Cardiac muscle cell (in vitro differentiated cells and primary cell): ENCODE measurements at places on chromosomes 5 and 9.

DNA sequence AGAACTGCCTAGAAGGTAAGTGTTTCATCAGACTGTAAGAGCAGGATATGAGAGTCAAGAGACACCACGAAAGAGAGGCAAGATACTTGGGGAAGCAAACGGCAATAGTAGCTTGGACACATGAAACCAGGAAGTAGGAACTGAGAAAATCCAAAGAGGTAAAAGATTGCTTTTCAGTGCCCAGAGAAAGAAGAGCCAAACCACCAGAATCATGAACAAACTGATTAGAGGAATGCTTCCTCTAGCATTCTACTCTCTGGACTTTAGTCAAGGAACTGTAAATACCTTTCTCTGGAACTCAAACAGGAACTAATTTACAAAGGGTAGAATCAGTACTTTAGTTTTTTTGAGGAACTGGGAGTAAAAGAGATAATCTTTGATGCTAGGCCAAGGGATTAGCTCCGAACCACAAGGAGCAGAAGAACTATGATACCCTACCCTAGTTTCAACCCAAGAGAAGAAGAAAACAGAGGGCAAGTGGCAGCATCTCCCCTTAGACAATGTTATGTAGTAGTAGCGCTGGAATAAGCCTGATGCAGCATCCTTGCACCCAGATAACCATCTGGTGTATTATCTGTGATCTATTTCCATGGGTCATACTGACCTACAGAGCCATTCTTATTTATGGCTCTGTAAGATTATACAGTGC is 41.3 kb downstream of the EFCAB9 start:
- DNase-seq = peak; percentile 30

- no peak for DNase-seq
These were observed 118.6 kb upstream of the DAB2 start for GRCh38 chr5:39543335-39543734.

- no peak for DNase-seq
These were observed 265.0 kb downstream of the MARCHF11 start for GRCh38 chr5:15914638-15915037.

- no peak for DNase-seq
These were observed 73.3 kb downstream of the SLCO4C1 start for GRCh38 chr5:102222772-102223171.

GRCh38 chr5:4855036-4855435 is 285.1 kb upstream of the ADAMTS16 start:
- no peak for DNase-seq

- DNase-seq = no peak
These were observed 137.4 kb upstream of the DMAC1 start for GRCh38 chr9:7936996-7937395.

DNA sequence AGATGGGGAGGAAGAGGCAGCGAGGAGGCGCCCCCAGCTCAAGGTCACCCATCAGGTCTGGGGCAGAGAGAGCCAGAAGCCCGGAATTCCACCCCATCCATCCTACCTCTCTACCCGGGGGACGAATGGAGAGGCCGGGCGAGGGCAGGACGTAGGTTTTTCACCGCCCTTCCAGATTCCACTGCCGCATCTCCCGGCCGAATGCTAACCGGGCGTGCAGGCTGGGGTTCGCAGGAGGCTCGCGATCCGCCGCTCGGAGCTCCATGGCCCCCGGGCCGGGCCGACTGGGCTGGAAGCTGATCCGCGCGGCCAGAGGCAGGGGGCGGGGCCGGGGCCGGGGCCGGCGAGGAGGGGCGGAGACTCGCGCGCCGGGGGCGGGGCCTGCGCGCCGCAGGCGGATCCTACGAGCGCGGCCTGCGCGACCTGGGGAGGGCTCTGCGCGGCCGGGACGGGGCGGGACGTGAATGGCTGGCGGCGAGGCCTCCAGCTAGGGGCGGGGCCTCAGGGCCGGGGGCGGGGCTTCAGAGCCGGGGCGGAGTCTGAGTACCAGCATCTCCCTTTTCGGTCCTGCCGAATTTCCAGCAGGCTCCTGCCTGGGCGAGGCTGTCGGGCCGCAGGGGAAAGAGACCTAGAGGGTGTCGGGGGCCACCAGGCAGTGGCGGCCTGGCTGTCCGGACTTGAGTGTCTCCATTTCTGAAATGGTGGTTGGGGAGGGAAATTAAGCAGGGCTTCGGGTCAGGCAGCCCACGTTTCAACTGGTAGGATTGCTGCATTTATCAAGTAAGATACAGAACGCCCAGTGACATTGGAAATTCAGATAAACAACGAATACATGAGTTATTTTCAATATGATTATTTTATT is at the start of gene ST6GALNAC4:
TSS of gene ST6GALNAC4 (minus strand) at position 322 of the 862 bp plus-strand sequence. CDS start 622 bp downstream, outside the sequence.
- DNase-seq = peak; percentile 95

DNA sequence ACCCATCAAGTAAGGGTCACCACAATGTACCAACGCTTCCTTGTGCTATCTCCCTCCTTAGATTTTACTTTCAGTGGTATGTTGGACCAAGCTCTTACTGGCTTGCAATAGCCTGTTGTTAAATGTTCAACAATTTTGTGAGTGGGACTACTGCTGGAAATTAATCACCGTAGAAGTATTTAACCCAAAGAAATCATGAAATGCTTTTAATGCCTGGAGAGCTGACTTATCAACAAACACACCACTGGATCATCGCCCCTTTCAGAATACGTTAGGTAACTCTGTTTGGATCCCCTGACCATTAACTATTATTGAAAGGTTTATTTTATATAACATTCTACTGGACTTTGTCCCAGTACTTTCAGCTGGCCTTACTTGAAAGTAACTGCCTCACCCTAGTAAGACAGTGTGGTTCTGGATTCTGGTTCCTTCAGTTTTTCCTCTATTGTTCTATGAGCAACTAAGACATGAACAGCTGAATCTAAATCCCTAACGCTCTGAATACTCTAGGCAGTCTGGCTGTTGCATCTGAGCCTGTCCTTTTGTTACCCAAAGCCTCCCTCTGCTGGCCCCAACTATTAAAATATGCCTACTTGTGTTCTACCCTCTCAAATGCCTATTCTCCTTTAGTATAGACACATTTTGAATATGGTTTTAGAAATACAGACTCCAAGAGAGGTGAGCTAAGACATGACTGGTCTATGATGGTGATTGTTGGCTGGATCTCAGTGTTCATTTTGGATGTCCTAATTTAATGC is 1203.4 kb upstream of the DMAC1 start:
- DNase-seq = peak; percentile 59

- DNase-seq = no peak
These were observed 11.4 kb upstream of the GRIN1 start for GRCh38 chr9:137127301-137128157.

- DNase-seq = no peak
These were observed 57.3 kb upstream of the WWC1 start for GRCh38 chr5:168234133-168234532.

DNA sequence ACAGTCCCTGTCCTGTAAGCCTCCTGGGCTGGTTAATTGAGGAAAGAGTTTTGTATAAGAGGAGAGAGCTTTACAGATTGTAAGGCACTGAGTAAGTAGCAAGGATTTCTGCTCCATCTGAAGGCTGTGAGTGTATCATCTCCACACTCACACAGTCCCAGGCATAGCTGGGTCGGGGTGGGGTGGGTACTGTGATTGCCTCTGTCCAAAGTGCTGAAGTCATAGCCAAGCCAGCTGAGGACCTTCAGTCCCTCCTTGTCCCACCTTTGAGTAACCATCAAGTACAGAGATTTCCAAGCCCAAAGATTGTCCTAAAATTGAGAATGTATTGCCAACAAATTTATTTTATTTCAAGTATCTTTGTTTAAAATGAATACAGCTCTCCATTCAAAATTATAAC is 5.5 kb upstream of the DNAJB5 start:
- DNase-seq = peak; percentile 88

DNA sequence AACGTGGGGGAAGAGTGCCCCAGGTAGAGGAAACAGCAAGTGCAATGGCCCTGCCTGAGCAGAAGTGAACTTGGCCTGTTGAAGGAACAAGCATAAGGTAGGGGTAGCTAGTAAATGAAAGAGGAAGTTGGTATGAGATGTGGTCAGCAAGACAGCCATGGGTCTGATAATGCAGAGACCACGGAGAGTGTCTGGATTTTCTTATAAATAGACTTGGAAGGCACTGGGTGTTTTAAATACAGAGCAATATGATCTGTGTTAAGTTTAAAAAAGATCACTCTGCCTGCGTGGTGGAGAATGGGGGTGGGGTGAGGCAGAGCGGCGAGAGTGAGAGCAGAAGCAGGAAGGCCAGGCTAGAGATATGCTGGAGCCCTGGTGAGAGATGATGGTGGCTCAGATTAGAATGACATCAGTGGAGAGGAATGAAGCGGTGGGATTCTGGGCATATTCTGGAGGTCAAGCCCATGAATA is 4.2 kb downstream of the ADAM19 start:
- peak; percentile 65 for DNase-seq

DNA sequence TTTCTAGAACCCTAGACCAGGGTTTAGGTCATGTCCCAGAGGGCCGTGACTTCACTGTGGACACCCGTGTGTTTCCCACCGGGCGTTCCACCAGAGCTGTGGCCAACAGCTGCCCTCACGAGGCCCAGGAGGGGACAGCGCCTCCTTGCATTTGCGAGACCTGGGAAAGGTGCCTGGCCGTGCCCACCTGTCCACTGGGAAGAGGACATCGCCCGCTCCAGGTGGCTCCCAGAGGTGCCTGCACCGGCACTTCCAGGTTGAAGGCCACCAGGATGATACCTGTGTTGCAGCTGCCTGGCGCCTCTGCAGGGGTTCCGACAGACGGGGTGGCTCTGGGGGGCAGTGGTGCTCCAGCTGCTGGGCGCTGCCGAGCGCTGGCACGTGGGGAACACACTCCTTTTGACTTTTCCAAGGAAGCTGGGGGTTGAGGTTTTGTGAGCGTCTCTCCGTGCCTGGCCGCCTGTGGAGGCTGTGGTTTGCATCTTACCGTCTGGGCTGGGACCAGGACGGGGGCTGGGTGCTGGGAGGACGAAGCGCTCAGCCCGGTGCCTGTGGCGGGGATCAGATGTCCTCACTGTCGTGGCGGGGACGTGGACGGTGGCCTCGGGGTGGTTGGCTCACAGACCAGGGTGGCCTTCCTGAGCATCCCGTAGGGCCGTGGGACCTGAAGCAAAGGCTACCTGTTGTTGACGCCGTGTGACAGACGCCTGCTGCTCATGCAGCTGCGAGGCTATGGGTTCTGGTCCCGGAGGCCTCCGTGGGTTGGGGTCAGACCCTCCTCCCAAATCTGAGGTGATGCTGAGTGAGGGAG is 19.2 kb downstream of the NKD2 start:
- DNase-seq = no peak

GRCh38 chr9:105346273-105346672 is 101.6 kb upstream of the FSD1L start:
- DNase-seq = no peak

DNA sequence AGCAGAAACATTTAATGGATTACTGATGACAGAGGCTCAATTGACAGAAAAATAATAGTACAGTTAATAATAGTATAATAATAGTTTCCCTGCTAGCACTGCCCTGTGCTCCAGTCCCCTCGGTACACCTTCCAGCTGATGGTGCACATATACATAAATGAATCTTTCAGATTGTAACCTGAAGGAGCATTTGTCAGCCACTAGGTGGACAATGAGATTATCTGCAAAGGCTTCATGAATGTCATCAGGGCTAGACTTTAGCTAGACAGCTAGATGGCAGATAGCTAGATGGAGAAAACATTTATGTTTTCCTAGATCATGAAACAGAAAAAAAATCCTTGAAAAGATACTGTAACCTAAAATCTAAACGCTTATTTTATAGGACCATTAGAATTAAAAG is 304.4 kb upstream of the SMC2 start:
- peak; percentile 7 for DNase-seq

GRCh38 chr5:114360816-114361723 is 800 bp upstream of the KCNN2 start:
- DNase-seq = no peak

GRCh38 chr5:4252385-4252784 is 656.8 kb downstream of the IRX1 start:
- DNase-seq = no peak

DNA sequence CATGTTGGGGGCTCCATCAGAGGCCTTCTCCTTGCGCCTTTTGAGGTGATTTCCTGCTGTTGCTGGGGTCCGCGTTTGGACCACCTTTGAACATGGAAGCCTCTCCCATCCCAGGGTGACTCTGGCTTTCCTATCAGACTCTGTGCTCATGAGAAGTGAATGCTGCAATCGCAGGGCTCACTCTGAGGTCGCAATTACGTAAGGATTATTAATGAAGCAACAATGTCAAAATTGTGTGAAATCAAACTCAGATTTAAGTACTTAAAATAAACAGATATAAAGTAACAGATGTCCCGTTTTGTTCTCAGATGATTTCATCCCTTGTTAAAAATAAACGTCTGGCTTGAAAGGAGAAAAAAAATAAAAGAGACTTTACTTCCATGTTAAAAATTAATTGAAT is 634.2 kb downstream of the BNC2 start:
- peak; percentile 92 for DNase-seq

GRCh38 chr9:132833550-132834121 is 44.4 kb downstream of the AK8 start:
- no peak for DNase-seq

DNA sequence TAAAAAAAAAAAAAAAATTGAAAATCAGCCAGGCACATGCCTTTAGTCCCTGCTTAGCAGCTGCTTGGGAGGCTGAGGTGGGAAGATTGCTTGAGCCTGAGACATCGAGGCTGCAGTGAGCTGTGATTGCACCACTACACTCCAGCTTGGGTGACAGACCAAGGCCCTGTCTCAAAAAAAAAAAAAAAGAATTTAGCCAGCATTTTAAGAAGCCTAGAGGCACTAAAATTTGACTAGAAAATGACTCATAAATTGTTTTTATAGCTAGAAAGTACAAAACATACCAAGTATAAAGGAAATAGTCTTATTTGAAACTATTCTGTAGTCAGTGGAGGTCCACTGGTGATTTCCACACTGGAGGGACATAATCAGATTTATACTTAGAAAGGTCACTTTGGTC is 17.5 kb downstream of the LRRC70 start:
- DNase-seq = no peak

DNA sequence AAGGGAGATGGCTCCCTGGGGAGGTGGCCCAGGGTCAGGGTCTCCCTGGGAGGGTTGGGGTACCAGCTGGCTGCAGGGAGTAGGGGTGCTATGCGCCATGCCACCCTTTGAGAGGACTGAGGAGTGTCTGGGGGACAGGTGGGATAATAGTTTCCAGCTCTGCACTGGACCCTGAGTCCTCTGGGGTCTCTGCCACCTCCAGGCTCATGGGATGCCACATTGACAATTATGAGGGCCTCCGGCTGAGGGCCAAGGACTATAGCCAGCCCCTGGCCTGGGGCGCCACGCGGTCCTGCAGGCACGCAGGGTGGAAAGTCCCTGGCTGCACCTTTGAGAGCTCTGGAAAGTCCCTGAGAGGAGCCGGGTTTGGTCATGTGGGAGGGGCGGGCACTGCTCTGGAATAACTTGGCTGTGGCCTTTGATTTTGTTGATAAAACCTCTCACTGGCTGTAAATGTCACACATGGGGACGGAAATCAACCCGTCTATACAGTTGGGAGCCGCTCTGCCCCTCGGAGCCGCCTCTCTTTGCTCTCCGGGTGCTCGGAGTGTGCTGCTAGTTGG is 16.0 kb downstream of the TRAF2 start:
- peak; percentile 27 for DNase-seq

DNA sequence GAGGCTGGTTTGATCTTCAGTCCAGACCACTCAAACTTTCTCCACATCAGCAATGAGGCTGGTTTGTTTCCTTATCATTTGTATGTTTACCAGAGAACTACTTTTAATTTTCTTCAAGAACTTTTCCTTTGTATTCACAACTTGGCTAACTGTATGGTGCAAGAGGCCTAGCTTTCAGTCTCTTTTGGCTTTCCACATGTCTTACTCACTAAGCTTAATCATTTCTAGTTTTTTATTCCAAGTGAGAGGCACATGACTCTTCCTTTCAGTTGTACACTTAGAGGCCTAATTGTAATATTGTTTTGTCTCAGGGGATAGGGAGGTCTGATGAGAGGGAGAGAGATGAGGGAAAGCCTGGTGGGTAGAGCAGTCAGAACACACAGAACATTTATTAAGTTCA is 554.0 kb upstream of the ARRDC3 start:
- no peak for DNase-seq
